ENCODE measurements at places on chromosomes 1 and 21.

DNA sequence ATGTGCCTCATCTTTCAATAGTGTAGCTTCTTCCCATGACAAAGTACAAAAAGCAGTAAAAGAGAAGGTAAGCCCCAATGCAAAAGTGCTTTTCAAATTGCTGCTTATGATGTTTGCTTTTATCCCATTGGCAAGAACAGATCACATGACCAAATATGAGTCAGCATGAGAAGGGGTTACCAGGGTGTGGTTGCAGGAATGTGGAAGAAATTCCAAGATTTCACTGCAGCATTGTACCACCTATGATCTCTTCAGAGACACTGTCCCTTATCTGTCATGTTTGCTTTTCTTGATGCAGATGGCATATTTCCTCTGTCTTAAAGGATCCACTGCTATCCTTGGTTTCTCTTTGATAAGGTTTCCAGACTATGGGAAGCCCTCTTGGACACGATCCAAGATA is 1006.9 kb upstream of the PRMT6 start:
- no peak for DNase-seq

- no peak for DNase-seq
Observed at GRCh38 chr1:16421201-16421600, 16.0 kb downstream of the SPATA21 start.

GRCh38 chr1:172442843-172443565 is 865 bp downstream of the PIGC start:
- no peak for DNase-seq

DNA sequence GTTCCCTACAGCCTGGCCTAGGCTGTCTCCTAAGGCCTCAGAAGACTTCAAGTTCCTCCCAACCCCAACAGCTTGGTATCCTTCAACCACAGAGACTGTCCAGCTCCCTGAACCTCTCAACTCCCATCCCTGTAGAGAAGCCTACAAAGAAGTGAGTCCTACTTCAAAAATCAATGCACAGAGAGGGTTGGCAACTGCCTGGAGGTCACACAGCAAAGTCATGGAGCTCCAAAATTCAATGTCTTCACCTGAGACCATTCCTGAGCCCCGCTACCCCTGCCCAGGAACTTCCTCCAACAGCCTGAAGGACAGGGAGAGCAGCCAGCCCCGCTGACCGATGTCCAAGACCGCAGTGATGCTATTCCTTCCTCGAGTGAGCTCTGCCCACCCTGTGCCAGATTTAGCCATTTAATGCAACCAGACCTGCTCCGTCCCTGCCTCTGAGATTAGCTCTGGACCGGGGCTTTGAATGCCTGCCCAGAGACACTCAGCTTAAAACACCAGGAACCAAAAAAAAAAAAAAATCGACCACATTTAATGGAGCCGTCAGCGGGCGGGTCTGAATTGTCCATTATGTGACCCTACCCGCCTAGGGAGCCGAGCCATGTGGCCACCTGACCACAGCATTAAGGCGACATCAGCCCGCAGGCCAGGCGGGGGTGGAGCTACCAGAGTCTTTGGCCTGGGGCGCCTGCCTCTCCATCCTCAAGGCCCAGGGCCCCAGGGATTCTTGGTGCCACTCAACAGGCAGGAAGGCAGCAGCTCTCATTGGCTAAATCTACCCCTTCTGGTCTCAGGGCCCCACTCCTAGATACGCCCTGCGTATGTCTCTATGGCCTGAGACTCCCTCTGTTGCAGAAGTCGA is 148.6 kb downstream of the SYF2 start:
- DNase-seq = no peak

GRCh38 chr1:246537441-246537840 is 28.6 kb downstream of the TFB2M start:
- no peak for DNase-seq

GRCh38 chr1:112530832-112531231 is 22.1 kb downstream of the WNT2B start:
- no peak for DNase-seq

- DNase-seq = no peak
Observed at GRCh38 chr1:212341090-212341489, 55.9 kb downstream of the PPP2R5A start.

DNA sequence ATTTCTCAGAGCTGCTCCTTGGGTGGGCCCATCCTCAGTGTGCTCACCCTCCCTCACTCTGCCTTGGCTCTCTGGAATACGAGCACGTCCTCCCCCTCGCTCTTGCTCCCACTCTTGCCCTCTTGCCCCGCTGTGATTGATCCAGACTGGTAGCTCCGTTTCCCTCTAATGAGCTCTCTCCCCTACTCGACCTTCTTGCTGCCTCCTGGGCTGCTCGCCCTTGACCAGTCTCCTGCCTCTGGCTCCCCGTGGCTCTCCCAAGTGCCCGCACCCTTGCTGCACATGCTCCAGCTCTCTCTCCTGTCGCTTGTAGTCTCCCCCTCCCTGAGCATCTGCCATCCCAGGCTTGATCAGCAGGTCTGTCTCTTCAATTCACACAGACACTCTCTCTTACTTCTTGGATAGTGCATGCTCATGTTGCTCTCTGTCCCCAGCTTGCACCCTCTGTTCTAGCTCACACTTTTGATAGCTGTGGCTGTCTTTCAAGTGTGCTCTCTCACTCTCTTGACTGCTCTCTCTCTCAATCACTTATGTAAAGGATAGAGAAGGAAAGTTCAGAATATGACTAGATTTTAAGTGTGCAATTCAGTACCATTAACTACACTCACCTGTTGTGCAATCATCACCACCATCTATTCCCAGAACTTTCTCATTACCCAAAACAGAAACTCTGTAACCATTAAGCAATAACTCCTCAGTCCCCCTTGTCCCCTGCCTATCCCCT is 51.1 kb downstream of the PHC2 start:
- no peak for DNase-seq
